ENCODE measurements at places on chromosomes 7 and 10.

DNA sequence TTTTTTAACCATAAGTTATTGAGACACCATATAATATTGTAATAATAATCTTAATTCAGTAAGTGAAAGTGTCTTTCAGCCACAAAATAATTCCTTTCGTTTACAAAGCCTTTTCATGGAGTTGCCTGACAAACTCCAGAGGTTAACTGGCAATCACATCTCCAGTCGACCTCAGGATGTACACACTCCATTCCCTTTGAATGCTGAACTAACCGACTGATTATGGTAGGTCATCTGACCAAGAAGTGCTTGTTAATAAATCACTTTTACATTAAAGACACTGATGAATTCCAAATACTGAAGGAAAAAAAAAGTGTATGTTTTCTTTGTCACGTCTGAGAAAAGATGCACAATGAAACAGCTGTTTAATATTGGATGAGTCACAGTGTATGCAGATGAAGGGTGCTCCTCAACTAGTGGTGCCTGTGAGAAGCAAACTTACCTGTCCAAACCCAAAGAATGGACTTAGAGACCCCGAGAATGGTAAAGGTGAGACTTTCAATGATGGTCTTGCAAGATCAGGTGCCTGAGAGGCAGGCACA, 348.1 kb upstream of the VWC2 start:
- no peak for DNase-seq

- no peak for DNase-seq
These were observed 28.4 kb upstream of the FKBP9 start for GRCh38 chr7:32928785-32929298.

- no peak for DNase-seq
These were observed 64.1 kb downstream of the PIK3AP1 start for GRCh38 chr10:96656198-96656577.

DNA sequence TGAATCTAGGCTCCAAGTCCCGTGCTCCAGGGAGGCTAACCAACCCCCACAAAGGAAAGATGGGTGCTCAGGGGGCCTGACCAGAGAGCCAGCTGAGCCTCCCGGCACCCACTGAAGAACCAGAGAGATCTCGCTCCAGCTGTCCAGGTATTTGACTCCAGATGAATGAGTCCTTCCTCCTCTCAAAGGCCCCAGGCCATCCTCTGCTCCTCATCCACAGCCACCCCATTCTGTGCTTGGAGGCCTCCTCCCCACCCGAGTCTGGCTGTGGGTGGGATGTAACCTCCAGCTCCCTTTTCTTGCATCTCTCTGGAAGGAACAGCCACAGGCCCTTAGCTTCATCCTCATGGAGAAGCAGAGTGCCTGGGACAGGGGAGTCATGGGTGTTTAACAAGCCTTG, 44.6 kb downstream of the VSTM4 start:
- no peak for DNase-seq

DNA sequence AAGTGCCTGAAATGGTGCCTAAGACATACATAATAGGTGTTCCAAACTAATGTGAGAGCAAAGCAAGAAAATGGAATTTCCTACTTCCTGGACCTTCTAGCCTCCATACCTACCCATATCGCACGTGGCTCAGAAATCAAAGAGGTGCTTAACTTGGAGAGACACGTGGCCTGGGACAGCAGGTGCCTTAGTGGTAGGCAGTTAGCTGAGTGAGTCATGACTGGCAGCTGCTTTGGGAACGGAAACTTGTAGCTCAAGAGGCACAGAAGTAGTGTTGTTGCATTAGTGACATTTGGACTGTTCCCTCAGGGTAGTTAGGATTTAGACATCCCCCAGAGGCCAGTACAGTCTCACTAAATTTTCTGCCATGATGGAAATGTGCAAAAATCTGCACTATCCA, 12.0 kb upstream of the BMPER start:
- DNase-seq, result no peak

- no peak for DNase-seq
These were observed 507 bp upstream of the TMEM254 start for GRCh38 chr10:80077869-80078447.

DNA sequence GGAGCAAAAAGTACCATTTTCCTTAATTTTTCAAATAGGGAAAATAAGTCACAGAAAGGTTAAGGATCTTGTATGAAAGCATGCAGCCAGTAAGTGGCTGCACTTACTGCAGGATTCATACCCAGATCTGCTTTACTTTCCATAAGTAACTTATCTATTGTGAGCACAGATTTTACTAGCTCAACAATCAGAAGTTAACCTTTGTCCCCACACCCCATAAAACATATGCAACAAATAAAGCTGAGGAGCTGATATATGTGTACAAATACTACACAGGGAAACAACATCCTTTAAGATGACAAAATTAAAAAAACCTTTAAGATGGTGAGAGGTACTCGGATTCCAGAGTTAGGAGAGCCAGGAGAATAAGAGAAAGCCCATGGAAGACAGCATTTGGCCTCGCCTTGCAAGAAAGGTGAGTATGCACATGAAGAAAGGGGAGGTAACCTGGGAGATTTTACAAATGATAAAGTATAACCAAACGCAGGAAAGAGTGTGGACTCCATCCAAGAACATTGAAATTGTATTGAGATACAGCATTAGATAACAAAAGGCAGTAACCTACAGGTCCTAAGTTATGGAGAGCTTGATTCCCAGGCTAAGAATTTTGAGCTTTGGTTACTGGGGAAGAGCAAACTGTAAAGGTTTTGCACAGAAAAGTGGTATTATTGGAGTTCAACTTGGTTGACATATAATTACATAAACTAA, 87.1 kb downstream of the ITGB8 start:
- no peak for DNase-seq

DNA sequence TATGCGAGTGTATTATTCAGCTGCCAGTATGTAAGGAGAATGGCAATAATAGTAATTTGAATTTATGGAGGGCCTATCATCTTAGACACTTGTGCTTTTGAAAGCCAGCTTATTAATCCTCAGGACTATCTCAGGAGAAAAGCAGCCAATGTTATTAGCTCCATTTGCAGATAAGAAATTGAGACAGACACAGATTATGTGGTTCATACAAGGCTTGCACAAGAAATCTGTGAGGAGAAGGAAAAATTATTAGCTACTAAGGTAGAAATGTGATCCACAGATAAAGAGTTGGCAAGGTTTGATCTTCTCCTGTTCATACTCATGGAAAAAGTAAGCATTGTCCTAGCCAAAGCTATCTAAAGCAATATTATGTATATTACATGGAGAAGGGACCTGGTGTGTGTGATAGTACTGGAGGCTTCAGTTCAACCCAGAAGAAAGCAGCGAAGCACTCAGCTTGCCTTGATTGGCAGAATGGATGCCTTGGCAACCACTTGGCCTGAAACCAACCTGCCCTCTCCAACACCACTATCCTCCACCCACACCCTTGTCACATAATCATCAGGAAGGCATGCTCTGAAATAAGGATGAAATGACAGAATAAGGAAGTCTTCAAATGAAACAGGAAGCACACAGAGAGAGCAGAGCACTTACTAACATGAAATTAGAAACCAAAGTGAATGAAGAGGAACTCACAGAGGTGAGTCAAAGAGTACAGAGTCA, 18.0 kb downstream of the MACC1 start:
- no peak for DNase-seq

GRCh38 chr7:48274662-48275061, 103.4 kb downstream of the ABCA13 start:
- no peak for DNase-seq

GRCh38 chr10:70597856-70598815, 4.4 kb downstream of the PRF1 start:
- DNase-seq, result no peak

GRCh38 chr7:86914551-86914950, 144.9 kb downstream of the ELAPOR2 start:
- no peak for DNase-seq

GRCh38 chr10:89973326-89973725, 271.9 kb downstream of the KIF20B start:
- DNase-seq, result no peak

GRCh38 chr7:96414931-96415292, 93.0 kb upstream of the SLC25A13 start:
- DNase-seq, result no peak

DNA sequence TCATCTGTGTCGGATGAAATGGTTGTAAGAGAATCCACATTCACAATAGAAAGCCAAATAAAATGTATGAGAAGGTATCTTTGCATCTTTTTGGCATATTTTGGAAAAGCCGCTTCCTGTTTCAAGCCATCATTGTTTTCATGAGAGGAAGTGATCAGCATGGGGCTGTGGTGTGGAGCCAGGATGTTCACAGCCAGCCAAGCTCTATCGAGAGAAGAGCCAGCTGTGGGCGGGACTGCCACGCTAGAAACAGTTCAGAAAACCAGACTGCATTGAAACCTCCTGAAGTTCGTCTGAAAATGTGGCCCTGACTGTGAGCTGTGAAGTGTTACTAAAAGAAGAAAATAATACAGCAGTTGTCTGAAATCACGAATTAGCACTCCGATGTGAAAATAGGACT, 21.2 kb upstream of the NPS start:
- DNase-seq, result no peak

- no peak for DNase-seq
These were observed 6.5 kb downstream of the CABCOCO1 start for GRCh38 chr10:61669161-61669725.

GRCh38 chr10:5546891-5547680, 22.3 kb downstream of the CALML3 start:
- DNase-seq, result no peak

All from stimulated activated CD8-positive, alpha-beta memory T cell treated with anti-CD3 and anti-CD28 coated beads, Interleukin-7, amount 100 ng/mL, for 24 hours (primary cell).